ENCODE measurements at places on chromosomes 3 and 15.

DNA sequence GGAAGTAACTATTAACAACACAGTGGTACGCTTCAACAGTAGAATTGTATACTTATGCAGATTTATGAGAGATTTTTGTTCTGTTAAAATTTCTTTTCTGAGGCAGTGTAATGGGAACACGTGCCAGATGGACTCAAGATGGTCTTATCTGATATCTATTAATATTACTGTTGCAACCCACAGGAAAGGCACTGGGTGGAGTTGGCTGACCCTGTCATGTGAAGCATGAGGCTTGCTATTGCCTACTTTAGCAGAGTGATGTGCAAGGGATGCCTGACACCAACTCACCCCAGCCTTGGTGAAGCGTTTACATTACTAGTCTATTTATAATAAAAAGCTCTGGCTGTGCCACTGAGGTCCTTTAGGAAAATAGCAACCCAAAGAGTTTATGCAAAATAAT, 19.8 kb upstream of the ARNT2 start:
- no peak for DNase-seq

- DNase-seq: no peak
Observed at GRCh38 chr3:153443961-153444360, 281.9 kb downstream of the RAP2B start.

- no peak for DNase-seq
Observed at GRCh38 chr3:183824761-183825455, 469 bp downstream of the MAP6D1 start.

GRCh38 chr3:60809857-60810610, 441.2 kb downstream of the FHIT start:
- DNase-seq: no peak

DNA sequence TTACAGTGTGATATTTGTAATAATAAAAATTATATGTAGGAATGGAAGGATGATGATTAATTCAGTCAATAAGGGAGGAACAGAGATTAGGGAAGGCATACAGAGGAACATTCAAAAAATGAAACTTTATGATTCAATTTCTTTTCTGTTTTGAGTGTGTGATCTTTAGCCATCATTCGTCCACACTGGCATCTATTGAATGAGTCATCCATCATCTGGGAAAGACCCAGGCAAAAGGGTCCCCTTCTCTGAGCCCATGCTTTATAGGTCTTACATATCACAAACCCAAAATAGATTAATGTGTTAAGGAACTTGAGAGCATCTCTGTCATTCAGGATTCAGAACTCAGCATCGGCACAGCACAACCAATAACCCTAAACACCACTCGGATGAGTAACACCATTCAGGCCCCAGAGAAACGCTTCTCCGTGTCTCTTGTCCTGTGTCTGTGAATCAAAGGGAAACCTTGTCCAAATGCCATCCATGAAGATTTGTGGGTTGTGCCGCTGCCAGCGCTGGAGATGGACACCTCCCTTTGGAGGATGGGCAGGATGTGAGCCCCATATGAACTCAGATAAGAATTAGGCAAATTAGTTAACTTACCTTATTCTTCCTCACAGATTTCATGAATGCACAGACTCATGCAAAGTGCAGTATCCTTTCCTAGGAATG, 21.7 kb upstream of the TPM1 start:
- DNase-seq: no peak

DNA sequence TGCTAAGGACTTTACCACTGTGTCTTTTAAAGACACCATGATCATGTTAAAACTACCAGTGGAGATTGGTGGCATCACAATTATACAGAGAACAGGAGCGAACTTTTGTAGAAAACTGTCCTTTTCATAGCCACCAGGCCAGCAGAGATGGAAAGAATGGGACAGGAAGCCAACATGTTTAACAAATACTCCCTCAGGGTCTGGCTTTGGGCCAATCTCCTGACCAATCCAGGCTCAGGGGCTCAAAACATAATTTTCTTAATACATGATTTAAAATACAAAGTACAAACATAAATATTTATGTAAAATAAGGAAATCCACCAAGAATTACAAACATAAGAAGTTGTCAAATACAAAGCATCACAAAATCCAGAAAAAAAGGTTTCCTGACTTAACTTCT, 266.0 kb downstream of the VPS13C start:
- DNase-seq: peak; percentile 24

DNA sequence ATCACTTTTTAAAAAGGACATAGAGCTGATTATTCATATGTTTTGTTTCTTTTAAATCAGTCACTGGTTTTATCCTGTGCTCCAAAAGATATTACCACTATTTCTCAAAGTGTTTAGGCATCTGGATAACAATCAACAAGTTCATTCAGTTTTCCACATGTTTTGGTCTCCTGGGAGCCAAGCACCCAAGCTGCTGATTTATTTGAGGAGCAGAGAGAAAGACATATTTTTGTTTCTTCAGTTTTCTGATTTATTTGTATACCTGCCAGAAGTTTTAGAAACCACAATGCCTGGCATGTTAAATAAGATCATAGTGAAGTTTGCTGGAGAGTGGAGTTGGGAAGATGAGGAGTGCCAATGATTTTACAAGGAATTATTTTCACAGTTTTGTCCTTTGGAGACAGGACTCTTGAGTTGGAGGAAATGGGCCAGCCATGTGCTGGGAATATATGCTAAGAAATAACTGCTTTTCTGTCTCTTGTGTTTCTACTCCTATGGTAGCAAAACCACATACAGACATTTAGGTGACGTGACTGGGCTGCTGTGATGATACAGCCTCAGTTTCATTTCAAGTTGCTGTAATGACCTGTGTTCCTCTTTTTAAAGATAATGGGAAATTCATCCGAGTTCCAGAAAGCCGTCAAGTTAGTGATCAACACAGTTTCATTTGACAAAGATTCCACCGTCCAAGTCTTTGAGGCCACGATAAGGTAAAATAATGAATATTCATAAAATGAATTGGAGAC, 11.7 kb downstream of the EDEM1 start:
- DNase-seq: no peak

DNA sequence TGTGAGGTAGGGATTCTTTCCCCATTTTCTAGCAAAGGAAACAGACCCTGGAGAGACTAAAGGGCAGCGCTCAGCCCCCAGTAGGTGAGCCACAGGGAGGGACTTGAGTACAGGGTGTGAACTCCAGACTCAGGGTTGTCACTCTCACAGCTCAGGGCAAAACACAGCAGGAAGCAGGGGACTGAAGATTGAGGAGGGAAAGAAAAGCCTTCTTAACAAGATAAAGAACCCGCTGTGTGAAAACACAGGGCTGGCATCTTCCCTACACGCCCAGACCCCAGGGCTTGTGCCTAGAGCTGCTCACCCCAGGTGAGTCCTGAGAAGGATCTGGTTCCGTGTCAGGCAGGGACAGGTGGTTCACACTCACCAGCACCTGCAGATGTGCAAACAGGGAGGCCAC, 59.6 kb downstream of the ABTB1 start:
- no peak for DNase-seq

GRCh38 chr3:63774781-63775180, 44.3 kb upstream of the C3orf49 start:
- no peak for DNase-seq

- no peak for DNase-seq
Observed at GRCh38 chr15:25248583-25249235, 190.1 kb downstream of the UBE3A start.

DNA sequence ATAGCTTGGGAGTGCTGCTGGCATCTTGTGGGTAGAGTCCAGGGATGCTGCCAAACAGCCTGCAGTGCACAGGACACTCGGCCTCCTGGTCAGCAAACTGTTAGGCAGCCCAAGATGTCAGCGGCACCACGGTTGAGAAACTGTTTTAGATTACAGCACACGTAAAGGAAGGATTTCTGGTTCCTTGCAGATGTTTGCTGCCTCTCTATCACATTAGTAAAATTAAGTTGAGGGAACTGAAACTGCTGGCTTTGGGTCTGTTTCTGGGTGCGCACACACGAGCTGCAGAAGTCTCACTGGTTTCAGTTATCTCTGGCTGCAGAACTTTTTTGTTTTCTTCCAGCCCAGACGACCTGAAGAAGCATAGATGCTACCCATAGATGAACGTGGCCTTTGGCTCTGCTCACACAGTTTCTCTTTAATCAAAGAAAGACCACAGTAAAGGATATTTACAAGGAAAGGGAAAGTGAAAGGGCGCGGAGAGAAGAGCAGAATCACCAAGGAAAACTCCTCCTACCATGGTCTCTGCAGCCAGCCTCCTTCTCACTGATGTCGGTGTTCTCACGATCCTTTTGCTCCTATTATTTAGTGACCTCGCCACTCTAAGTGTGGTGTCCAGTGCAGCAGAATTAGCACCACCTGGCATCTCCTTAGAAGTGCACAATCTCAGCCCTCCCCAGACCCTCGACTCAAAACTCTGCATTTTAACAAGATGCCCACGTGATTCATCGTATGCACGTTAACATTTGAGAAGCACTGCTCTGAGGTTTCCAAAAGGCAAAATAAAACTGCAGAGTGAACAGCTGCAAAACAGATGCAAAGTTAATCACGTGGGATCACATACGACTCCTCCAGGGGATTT, 50.6 kb upstream of the AKAP13 start:
- DNase-seq: peak; percentile 74

DNA sequence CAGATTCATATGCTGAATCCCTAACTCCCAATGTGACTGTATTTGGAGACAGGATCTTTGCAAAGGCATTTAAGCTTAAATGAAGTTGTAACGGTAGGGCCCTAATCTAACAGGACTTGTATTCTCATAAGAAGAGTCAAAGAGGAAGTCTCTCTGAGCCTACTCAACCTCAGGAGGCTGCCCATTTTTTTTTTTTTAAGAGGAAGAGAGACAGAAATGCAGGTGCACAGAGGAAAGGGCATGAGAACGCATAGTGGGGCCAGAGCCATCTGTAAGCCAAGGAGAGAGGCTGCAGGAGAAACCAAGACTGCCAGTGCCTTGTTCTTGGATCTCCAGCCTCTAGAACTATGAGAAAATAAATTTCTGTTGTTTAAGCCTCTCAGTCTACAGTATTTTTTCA, 28.4 kb downstream of the ZNF860 start:
- no peak for DNase-seq

DNA sequence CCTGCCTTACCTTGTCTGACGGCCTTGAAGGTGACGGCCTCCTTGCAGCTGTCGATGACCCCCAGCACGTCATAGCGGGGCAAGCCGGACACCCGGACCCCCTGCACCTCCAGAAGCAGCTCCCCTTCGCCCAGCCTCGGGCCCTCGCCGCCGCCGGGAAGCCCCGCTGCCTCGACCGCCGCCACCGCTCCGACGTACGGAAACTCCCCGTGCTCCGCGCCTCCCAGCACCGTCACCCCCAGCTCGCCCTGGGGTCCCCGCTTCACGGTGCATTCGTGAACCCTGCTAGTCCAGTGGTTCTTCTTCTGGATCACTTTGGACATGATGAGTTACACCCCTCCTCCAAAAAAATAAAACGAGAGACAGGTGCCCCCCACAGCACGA, 740 bp downstream of the MAGI1 start:
- DNase-seq: no peak

GRCh38 chr3:74751775-74752174, 137.3 kb upstream of the CNTN3 start:
- no peak for DNase-seq

- DNase-seq: no peak
Observed at GRCh38 chr15:60853109-60853508, 374.2 kb upstream of the ICE2 start.

GRCh38 chr15:26974120-26974780, 3.3 kb downstream of the GABRG3 start:
- DNase-seq: peak; percentile 32
